NCI-H1417 treated with DMSO at 0.1 percent for 48 hours (cell line): ENCODE measurements at places on chromosomes 1 and 21.
A peak's percentile ranks its signal among the peaks of the same experiment; 100 is the strongest.

- no peak for DNase-seq
Observed at GRCh38 chr1:95138223-95138622, 21.1 kb downstream of the TLCD4 start.

- DNase-seq: no peak
Observed at GRCh38 chr1:165717918-165718515, 19.7 kb upstream of the ALDH9A1 start.

DNA sequence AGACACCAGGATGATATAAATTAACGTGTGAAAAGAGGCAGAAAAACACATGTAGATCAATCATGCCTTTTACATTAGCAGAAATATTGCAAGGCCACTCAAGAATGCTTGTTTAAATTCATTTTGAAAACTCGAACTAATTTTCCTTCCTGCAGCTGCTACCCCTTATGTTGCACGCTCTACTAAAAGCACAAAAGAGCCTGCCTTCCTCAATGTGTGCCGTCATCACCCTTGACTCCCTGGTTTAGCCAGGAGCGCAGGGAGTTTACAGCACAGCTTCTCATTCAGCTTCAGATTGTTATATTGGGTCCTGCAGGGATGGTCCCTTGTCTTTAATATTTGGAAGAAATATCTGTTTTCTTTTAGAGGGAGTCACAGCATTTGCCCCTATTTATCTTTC is 10.1 kb upstream of the ST6GALNAC5 start:
- DNase-seq: no peak

DNA sequence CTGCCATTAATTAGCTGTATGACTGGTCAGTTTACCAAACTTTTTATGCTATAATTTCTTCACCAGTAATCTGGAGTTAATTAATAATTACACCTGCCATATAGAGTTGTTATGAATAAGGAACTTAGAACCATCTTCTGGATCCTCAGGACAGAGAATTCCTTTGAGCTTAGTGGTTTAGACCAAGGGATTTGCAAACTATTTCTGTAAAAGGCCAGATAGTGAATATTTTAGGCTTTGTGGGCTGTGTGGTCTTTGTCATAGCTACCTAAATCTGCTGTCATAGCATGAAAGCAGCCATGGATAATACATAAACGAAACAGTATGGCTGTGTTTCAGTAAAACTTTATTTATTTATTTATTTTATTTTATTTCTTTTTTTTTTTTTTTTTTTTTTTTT is 9.0 kb downstream of the TIMM17A start:
- DNase-seq: no peak

DNA sequence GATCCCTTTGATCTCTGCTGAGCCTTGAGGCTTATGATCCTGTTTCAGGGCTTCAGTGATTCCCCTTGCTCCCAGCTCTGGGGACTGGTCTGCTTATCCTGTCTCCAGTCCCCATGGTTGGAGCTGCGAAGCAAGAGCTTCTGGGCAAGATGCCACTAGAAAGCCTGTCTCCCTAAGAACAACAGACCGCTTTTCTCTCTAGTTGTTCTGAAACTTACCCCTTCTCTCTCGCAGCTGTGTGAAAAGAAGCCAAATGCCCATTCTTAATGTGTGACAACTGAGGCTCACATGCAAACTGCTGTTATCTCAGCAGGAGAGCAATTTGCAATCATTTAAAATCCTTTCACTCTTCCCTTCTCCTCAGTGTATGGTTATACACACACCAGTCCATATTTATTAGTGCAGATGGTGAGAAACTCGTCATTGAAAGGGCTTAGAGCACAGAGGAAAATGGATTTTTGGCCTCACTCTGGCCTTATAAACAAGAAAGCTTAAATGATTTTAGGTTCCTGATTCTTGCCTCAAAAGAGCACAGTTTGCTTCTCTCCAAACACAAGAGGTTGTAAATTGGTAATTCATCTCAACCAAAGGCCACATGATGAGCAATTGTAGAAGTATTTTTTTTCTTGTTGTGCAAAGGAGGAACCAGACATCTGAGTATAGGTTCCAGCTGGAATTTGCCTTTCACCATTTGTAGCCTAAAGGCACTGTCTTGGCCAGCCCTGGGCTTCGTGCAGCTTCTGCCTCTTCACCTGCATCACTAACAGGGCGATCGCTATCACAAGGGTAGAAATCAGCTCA is 179.2 kb upstream of the LMO4 start:
- peak; percentile 21 for DNase-seq

- DNase-seq: no peak
Observed at GRCh38 chr1:117812869-117813511, 116.4 kb downstream of the GDAP2 start.

- DNase-seq: no peak
Observed at GRCh38 chr21:39869141-39869818, 2.0 kb downstream of the PCP4 start.

GRCh38 chr1:15923241-15923640 is 52.7 kb downstream of the ZBTB17 start:
- no peak for DNase-seq

DNA sequence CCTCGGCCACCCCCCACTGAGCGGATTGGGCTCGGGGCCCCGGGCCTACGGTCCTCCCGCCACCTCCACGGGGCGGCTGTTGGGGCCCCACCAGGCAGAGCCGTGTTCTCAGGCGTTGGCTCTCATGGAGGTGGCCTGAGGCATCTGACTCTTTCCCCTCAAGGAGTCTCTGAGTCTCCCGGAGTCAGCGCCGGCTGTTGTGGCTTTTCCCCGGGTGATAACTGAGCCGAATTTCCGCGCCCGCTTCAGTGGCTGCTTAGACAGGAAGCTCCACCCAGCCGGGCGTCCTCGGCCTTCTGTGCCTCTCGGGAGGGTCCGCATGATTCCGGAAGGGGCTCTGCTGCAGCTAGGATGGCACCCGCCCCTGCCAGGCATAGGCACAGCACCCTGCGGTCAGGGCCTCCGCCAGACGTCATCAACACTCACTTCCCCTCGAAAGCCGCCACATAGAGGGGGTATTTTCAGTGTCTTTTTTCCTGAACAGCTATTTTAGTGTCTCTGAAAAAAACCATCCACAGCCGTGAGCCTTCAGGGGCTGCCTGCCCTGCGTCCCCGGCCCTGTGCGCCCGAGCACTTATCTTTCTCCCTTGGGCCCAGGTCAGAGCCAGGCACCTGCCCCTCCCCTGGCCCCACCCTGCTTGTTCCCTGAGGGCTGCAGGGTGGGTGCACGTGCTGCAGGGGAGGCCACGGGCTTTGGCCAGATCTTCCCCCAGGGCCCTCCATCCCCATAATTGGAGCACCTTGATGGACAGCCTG is 72.9 kb downstream of the SKI start:
- DNase-seq: no peak
